Cardiac fibroblast (primary cell): ENCODE measurements at places on chromosomes 12 and 14.

DNA sequence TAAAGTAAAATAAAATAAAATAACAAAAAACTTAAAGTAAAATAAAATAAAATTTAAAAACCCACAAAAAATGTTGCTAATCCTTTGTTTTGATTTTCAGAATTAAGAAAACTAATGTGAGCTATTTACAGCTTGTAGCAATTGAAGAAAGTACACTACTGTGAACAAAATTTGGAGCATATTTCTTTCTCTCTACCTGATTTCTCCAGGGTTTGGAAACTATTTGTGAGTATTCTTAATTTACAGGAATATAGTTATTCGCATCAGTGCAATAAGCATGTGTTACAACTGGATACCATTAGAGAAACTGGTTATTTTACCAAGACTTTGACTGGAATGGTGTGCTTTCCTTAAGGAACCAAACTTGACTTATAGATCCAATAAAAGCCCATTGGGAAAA is 86.1 kb upstream of the CNOT2 start:
- DNase-seq: no peak

DNA sequence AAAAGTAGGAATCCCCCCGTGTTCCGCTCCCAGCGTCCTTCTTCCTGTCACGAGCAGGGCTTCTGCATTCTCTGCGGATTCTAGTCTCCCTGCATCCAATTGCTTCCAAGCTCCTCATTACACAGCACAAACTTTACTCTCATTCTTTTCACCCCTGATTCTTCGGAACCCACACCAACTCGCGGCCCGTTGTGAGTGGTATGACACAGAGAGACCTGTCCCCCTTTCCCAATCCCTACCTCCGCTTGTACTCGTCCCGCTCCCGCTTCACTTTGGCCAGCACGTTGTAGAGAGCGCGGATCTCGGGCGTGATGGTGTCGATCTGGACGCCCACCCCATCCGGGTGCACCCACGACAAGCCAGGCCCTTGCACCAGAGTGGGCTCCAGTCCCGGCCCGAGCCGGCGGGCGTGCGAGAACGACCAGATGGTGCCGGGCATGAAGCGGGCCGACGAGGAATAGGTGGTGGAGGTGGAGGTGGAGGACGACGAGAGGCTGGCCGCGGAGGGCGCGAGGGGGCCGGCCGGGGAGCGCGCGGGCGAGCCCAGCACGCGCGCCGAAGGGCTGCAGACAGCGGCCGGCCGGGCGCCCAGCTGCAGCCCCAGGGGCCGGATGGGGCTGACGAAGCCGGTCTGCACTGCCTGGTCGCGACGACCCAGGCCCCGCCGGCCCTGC is 687 bp downstream of the IFFO1 start:
- DNase-seq: peak; percentile 27

DNA sequence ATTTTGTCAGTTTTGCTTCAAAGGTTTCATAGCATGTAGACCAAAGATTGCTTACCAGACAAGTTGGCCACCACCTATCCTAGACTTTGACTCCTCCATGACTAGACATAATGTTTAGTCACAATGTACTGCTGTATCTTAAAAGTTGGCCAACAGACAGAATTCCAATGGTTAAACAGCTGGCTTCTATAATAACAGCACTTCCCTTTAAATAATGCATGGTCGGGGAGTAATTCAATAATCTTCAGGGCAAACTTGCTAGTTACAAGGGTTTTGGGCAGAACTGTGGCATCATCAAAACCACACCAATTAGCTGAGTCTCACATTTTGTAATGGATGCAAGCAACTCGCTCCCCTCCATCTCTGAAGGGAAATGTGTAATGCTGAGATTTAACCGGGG is 56.9 kb downstream of the IGF1 start:
- DNase-seq: no peak

- DNase-seq: peak; percentile 63
Measured at GRCh38 chr14:56659964-56660551, 80.5 kb downstream of the TMEM260 start.

DNA sequence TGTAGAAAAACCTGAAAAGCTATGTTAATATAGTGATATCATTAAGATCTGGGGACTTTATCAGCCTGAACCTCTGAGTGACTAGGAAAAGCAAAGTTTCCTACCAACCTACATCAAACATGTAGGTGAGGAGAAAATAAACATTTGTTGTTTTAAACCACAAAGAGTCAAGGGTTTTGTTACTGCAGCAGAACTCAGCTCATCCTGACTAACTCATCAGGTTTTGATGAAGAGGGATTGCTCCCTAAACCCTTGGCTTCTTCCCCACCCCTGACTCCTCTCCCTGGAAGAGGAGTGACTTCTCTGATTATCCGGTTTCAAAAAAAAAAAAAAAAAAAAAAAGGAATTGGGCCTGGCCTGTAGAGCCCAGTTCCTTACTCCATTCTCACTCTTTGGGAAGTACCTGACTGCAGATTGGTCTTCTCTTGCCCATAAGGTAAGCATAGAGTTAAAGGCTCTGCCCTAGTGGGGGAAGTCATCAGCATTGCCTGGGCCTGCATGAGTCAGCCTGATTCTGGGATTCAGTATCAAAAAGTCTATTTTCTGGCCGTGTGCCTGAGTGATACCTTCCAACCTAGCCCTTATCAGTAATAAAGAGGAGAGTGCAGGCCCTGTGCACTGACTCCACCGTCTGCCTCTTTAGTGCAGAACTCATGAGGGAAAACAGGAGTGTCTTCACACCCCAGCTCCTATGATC is 16.9 kb downstream of the BDKRB1 start:
- no peak for DNase-seq

DNA sequence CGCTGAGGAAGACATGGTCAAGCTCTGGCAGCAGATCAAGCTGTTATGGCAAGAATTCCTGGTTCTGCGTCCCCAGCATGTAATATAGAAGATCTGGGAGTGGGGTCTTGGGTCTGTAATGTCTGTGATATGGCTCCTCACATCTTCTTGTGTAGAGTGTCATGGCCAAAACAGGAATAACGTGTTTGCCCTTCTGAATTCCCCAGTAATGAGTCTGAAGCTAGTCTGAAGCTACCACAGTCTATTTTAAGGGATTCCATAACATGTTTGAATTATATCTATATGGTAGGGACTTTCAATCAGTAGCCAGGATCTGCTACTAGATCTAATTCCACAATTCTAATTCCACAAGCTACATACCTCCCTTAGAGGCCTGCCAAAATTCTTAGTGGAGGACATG is 31.4 kb upstream of the SOX5 start:
- no peak for DNase-seq

GRCh38 chr14:69090187-69090789 is 62.6 kb downstream of the DCAF5 start:
- peak; percentile 61 for DNase-seq

DNA sequence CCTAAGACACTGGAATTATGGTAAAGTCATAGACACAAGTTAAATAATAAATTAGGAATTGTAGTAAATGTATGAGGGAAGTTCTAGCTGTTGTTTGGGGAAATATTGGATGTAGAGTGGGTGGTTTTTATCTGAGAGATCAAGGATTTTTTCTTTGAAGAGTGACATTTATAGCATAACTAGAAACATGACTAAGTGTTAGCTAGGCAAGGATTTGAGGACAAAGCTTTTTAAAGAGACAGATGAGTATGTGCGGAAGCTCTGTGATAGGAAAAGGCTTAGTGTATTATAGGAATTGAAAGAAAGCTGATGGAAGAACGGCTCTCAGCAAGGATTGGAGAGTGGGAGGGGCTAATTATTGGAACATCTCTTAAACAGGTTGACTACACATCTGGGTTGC is 24.5 kb downstream of the PDZRN4 start:
- no peak for DNase-seq

DNA sequence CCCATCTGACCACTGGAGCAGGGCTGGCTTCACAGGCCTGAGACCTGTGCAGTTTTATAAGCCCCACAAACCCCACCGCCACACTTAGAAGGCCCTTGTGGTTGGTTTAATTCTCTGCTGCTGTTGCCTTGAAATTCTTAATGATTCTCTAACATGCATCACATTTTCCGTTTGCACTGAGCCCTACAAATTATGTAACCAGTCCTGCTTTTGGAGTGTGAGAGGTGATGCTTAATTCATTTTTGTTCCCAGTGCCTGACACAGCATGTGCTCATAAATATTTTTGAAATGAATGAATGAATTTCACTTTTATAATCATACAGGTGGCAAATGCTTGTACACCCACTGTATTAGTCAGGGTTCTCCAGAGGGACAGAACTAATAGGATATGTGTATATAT is 52.8 kb upstream of the PLXNC1 start:
- no peak for DNase-seq

DNA sequence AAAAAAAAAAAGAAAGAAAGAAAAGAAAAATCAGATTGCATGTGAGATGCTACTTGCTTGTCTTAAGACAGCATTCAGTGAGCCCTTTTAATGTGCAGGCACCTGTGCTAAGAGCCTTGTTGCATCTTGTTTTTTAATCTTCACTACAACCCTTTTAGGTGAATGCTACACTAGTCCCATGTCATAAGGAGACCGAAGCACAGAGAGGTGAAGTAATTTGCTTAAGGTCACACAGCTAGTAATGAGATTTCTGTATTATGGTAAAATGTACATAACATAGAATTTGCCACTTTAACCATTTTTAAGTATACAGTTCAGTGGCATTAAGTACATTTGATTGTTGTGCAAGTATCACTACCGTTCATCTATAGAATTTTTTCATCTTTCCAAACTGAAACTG is 32.1 kb upstream of the PWP1 start:
- DNase-seq: no peak

DNA sequence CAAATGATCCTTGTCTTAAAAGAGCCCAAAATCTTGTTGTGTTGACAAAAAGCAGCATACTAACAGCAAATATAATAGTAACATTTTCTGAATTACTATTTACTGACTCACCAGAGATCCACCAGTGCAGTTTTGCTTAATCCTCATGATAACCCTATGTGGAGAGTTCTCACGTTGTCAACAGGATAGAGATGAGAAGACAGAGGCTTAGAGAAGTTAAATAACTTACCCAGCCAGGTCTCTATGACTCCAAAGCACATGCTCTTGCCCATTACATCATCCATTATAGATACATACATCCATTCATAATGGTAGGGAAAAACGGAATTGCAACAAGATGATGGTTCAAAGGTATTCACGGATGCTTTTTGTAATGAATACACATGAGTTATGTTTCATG is 111.9 kb downstream of the PAX9 start:
- DNase-seq: peak; percentile 50

DNA sequence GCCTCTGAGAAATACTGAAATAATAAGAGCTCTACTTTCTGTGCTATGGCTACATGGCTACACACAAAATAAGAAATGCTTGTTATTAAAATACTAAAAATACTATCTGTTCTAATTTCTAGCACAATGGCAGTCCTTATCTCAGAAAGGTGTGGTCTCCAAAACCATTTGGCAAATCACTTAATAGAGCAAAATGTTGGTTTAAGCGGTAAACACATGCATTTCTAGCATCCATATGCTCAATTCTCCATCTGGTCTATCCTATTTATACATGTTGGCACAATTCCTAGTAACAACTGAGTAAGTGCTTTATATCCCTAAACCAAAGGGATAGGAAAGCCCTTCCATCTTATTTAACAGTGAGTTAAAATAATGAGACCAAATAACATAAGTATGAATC is 107.0 kb downstream of the PAPLN start:
- DNase-seq: no peak
